ENCODE measurements at places on chromosomes 13 and 19. TPM values are rescaled to one million over a fixed set of nuclear protein-coding genes. Genes with fewer than 3 reads are reported as not detected.

DNA sequence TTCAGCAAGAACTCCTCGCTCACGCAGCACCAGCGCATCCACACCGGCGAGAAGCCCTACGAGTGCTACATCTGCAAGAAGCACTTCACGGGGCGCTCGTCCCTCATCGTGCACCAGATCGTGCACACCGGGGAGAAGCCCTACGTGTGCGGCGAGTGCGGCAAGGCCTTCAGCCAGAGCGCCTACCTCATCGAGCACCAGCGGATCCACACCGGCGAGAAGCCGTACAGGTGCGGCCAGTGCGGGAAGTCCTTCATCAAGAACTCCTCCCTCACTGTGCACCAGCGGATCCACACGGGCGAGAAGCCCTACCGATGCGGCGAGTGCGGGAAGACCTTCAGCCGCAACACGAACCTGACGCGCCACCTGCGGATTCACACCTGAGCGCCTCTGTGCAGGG is 20.6 kb upstream of the SMIM17 start:
- DNase-seq, result no peak

- no peak for DNase-seq
Observed at GRCh38 chr19:29559743-29560142, 33.9 kb downstream of the VSTM2B start.

GRCh38 chr19:982567-983170 is 1.5 kb upstream of the WDR18 start:
- peak; percentile 67 for DNase-seq

DNA sequence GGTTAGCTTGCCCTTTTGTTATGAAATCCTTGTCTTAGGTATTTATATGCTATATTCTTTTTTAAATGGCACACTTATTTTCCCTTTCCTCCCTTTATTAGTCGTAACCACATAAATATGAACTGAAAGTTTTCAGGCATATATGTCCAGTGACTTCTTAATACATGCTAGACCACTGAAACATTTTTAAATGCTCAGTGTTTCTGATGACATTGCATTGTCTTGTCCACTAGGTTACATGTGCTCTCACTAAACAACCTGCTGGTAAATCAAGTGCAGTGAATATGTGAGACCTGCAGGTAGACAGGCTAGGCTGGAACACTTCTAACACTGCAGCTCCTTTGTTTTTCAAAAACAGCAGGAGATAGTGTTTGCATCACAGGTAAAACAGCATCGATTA is 332.6 kb upstream of the DACH1 start:
- DNase-seq, result no peak

DNA sequence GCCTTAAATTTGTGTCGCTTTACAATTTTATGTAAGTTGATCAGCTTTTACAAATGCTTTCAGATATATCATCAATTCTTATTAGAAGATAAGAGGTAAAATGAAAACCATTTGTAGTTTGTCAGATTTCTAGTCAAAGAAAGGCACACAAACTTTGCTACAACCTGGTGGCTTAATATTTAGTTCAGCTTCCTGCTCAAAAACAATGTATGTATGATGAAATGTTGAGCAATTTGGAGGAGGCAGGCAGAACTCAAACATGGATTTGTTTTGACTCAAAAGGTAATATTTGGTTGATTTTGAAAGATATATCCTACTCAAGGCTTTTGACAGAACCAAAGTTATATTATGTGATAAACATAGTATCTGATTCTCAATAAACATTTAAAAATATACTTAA is 24.2 kb downstream of the NEK5 start:
- DNase-seq, result no peak

DNA sequence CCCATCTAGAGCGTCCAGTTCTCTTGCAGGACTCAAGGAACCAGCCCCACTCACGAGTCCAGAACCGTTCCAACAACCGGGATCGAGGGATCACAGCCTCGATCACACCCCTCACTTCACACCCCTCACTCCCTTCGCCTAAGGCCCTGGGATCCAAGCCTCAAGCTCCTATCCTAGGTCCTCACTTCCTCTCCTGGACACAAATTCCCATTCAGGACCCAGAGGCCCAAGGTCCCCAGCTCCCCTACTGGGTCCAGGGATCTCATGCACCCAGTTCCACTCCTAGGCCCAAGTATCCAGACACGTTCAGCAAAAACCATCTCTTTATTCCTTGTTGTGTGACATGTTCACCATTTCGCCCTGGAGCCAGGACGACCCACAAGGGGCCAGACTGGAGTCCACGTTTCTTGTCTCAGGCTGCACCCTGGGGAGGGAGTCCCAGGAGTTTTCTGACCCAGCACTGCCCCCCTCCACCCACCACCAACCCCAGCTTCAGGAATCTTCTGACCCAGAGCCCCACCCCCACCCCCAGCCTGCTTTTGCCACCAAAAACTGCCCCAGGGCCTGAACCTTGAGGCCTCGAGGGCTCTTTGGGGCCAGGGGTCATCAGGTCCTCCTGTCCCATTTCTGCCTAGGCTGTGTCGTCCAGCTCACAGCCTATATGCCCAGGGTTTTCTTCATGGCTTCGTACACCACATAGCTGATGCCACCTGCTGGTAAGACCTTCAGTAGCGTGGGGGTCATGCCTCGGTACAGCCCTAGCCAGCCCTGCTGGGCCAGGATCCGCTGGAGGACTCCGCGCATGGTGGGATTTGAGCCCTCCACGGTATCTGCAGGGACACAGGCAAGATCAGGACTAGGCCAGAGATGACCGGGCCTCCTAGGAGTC is 1.4 kb upstream of the KHSRP start:
- peak; percentile 46 for DNase-seq

DNA sequence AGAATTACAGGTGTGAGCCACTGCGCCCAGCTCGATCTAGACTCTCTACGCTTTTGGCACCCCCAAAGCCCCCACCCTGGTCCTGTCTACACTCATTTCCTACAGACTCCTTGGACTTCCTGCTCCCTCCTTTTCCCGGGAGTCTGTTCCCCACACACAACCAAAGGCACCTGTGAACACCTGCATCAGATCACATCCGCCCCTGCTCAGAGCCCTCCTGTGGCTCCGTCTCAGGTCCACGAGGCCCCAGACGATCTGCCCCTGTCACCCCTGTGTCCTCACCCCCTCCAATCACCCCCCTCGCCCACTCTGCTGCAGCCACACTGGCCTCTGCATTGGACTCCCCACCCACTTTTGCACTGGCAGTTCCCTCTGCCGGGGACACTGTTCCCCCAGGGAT is 12.4 kb upstream of the PAK4 start:
- DNase-seq, result no peak

- DNase-seq, result no peak
Observed at GRCh38 chr19:12838182-12838885, at the start of gene MAST1. Gene MAST1 (plus strand): TSS chr19:12838515. CDS start chr19:12838573, 58 bp downstream.

DNA sequence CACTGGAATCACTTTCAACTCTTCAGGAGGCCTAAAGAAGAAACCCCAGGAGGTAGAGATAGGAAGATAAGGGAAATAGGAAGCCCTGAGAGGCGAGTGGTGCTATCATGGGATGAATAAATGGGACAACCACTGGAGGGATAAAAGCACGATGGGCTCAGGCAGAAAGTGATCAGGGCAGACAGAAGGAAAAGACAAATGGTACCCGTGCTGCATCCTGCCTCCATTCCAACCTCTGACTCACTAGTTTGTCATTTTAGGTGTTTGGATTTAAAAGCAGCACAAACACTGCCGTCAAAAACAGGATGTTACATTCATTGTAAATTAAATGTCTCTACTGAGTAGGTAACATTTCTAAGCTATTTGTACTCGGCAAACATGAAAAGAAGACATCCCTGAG is 314.3 kb upstream of the HTR2A start:
- DNase-seq, result no peak

SOX1 gene
- total RNA-seq, result 0.04 TPM

LRRC4B gene
- total RNA-seq, result 5.7 TPM

TSHZ3 gene
- 8.0 TPM for total RNA-seq

ZNF154 gene
- total RNA-seq, result 7.6 TPM
